Tibial nerve (tissue), 4 donors: ENCODE measurements at places on chromosomes 2 and 18.

DNA sequence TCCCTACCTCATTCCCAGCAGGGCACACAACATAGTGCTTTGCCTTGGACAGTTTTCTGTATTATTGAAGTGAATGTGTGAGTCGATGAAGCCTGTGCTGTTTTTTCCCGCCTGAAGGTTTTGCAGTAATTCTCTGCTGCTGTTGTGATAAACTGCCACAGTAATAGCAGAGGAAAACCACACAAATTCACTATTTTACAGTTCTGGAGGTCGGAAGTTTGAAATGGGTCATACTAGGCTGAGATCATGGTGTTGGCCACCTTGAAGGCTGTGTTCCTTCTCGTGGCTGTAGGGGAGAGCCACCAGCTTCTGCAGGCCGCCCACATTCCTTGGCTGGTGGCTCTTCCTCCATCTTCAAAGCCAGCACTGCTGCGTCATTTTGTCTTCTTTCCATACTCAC, 678 bp upstream of the SLC16A14 start:
- no peak for DNase-seq

DNA sequence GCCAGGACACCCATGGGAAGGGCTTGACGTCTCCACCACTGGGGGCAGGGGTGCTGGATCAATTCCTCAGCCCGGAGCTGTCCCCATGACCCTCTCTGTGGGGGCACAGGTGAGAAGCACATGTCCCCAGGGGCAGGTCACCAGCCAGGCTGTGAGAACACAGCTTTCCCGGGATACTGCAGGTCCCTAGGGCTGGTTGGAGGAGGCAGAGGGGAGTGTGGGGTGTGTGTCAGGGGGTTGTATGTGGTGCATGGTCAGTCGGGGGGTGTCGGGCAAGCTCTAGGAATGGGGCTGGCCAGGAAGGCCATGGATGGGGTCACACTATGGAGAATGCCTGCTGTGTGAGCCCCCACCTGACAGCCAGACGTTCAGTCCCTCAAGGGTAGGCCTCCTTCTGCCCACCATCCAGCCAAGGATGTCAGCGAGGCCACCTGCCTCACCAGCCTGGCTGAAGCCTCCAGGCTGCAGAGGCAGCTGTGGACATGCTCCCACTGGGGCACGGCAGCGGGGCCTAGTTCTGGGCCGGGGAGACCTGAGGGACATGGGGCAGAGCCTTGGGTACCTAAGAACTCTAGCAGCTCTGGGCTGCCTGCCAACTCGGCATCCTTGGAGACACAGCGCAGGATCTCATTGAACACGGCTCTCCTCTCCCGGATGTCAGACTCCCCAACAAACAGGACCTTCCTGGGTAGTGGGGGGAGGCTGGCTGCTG, 10.3 kb downstream of the HS1BP3 start:
- no peak for DNase-seq

DNA sequence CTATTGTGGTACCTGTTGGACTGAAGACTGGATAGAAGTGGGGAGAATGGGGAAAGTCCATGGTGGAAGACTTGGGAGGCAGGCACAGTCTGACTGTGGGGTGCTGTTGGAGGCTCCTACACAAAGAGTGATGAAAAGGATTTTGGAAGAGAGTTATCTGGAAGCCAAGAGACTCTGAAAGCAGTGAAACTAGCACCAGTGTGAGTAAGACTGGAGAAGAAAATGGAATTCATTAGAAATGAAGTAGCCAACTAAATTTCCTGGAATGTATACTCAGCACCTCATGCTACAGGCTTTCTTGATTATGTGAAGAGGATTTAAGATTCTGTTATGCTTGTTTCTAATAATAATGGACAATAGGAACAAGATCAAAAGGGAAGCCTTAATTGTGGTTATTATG, 27.7 kb downstream of the ELP2 start:
- DNase-seq = no peak

- DNase-seq = no peak
These were observed 230.1 kb downstream of the DYM start for GRCh38 chr18:49230326-49230725.

DNA sequence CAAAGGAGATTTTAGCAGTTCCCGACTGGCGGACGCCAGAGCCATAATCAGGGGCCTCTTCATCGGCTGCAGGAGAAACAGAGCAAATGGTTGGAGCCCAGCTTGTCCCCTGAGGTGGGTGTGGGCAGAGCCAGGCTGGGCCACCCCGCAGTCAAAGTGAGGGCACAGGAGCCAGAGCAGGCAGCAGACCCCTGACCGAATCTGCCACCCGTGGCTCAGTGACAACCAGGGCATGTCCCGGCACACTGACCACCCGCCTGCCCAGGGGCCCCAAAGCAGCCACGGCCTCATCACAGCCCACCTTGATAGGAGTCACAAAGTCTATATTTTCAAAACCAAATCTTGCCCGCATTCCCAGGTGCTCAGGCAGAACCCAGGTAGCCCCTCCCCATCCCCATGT, 55.6 kb downstream of the AQP12A start:
- no peak for DNase-seq

DNA sequence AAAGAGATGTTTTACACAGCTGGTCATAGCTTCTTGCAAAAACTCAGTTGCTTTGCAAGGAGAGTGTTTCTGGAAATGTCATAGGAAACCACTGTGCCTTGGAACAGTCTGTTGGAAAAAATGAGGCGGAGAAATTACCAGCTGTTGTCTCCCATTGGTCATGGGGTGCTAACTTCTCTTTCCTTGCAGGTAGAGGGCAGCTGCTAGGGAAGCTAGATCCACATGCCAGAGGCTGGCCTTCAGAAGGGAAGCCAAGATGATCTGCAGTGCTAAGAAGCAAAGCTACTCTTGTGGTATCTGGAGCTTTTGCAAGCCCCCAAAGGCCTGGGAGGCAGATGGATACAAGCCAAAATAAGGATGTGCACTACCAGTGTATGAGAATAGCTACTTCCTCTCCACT, 34.8 kb upstream of the LAMA1 start:
- DNase-seq = no peak

GRCh38 chr2:98828369-98828744, 97.4 kb upstream of the MGAT4A start:
- no peak for DNase-seq

GRCh38 chr2:10320933-10321332, 18.2 kb downstream of the HPCAL1 start:
- no peak for DNase-seq

GRCh38 chr18:8705961-8706790, 820 bp downstream of the MTCL1 start:
- no peak for DNase-seq

DNA sequence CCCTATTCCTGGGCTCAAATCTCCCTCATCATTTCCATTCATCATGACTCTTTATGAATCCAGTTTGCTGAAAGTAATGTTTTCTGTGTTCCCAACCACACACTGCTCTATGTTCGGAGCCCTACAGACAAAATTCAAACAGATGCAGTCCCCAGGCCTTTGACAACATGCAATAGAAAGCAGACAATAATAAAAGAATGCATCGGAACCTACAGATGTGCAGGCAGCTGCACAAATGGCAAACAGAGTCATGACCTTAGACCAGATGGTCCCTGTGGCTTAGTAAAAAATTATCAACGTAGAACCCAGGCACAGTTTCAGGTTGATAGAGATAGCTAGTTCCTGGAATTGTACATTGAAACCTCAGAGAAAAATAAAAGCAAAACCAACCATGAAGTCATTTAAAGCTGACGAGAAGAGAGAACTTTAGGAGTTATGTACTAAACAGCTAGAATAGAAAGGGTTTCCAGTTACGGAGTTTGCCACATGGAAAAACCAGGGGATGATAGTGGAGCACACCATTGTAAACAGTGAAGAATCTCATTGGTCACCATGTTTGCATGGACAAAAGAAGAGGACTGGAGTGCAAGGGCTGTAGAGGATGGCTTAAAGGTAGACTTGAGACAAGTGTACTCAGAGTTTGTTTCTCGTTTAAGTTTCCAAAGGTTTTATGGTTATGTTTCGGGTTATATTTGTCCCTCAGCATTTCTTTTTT, 23.2 kb upstream of the ACVR1 start:
- no peak for DNase-seq

DNA sequence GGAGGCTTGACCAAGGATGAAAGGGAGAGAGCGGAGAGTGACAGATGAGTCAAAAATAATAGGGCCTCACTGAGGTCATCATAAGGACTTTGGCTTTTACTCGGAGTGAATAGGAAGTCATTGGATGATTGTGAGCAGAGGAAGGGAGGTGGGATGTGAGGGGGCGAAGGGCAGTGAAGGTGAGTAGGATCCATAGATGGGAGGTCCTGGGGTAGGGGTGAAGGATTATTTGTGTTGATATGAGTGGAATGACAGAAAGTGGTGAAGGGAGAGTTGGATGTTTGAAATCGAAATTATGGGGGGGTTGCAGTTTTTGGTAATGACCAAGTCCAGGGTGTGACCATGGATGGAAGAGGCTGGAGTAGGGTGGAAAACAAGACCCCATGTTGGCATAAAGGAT, 14.0 kb downstream of the PNO1 start:
- DNase-seq = no peak

DNA sequence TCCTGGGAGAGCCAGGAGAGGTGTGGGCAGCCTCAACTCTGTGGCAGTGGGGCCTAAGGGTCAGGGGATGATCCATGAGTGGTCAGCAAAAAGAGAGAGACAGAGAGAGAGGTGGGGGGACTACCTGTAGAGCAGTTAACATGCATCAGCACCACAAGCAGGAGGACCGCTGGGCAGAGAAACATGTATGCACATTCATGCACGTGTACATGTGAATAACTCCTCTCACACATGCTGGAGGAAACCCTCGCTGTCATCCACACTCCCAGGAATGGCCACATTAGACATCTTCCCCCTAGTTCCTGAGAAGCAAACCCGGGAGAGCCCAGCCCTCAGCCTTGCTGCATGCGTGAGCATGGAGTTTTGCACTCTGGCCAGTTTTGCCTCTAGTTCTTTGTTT, 166.1 kb downstream of the SMAD7 start:
- DNase-seq = no peak

DNA sequence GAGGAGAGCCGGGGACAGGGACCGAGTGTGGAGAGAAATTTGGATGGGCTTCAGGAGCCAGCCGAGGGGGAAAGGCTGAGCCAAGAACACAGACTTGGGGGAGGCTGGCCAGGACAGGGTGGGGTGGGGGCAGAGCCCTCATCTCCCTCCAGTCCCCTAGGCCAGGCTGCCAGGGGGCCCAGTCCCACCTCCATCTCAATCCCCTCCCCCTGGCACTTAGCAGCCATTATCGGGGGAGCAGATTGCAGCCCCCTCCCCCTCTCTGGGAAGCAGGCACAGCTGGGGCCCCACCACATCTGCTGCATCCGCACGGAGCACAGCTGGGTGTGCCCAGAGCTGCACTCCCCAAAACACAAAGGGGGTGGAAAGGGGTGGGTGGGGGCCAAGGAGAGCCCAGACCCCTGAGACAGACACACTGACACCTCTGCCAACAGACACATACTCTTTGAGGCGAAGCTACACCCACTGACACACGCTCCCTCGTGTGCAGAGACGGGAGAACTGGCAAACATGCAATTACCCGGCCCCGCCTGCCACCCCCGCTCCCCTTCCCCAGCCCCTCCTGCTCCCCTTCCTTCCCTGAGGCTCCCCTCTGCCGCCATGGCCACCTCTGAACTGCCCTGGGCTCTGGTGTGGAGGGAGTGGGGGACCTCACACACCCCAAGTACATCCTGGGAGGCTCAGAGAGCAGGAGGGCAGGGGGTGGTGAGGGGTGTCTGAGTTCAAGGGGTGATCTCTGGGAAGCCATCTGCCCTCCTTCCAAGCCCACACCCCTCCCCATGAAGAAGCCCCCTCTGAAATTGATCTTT, 5.1 kb upstream of the ASIC4 start:
- DNase-seq = no peak

DNA sequence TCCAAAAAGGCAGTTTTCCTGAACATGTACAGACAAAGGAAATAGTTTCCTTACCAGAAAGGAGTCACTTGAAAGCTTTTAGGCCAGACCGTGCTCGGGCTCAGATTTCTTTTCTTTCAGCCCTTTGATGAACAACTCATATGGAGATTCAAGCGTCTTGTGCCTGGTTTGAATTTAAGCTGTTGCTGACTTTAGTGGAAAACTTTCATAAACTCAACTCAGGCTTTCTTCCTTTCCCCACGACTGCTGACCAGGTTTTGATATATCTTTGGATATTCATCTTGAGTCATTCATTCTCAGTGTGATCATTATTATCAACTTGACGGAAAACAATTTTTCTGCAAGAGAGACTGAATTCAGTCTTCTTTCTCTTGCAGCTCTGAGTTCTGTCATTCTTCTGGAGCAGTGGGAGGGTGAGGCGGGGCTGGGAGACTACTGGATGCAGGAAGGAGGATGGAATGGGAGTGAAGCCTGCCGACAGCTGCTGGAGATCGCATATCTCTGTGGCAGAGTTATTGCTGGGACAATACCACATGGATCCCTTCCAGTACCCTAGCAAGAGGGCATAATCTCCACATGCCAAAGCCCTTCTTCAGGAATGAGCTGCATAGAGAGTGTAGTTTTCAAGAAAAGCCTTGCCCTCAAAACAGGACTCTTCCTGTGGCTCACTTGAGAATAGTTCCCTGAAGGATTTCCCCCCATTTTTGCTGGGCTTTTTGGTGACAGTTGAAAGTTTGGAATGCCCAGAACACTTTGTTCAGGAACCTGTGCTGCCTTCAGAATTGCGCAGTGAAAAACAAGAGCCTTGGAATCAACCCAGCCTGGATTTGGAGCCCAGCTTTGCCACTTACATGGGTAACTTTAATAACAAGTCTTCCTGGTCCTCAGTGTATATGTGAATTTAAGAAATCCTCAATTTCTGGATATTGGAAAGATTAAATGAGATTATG, 364.4 kb downstream of the ZNF521 start:
- peak; percentile 24 for DNase-seq

DNA sequence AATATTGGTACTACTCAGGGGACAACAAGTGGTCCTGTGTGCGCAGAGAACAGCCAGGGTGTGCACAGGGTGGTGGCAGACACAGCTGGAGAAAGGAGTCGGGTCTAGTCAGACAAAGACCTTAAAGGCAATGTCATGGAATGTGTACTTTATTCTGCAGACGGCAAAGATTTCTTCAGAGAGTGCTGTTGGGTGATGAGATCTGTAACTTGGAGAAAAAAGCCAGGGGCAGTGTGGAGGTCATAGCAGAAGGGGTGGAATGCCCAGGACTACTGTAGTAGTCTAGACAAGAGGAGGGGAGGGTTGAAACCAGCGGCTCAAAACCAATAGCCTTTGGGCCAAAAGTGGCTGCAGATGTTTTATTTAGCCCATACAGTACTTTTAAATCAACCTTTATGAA, 121.3 kb upstream of the ZFP36L2 start:
- no peak for DNase-seq

DNA sequence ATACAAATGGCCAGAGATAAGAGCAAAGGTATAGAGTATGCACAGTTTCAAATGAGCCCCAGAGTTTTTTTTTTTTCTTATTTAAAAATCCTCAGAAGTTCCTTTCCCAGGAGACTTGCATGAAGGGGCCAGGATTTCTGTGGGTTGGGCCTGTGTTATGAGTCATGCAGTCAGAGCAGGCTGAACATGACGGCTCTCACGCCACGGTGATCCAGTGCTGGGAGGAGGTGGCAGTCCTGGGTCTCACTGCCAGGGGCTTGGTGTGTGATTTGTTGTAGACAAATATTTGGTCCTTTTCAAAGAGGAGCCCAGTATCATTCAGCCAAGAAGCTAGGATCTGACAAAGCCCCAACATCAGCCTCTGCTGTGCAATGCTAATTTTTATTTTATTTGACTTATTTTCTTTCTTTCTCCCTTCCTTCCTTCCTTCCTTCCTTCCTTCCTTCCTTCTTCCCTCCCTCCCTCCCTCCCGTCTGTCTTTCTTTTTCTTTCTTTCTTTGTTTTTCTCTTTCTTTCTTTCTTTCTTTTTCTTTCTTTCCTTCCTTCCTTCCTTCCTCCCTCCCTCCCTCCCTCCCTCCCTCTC, 10.4 kb upstream of the KCNE4 start:
- peak; percentile 62 for DNase-seq
